ENCODE measurements at places on chromosomes 1 and 21. TPM values are rescaled to one million over a fixed set of nuclear protein-coding genes. Genes with fewer than 3 reads are reported as not detected.
A peak's percentile ranks its signal among the peaks of the same experiment; 100 is the strongest.

OR2L2 gene
- not detected for total RNA-seq

- no peaks in the 10 kb centered on the region for H3K36me3 ChIP-seq
- no peaks in the 10 kb centered on the region for H3K4me1 ChIP-seq
- H3K27me3 ChIP-seq = no peaks in the 10 kb centered on the region
- no peak for DNase-seq
These were observed 96.7 kb upstream of the KLHDC7A start for GRCh38 chr1:18384059-18384458.

DNA sequence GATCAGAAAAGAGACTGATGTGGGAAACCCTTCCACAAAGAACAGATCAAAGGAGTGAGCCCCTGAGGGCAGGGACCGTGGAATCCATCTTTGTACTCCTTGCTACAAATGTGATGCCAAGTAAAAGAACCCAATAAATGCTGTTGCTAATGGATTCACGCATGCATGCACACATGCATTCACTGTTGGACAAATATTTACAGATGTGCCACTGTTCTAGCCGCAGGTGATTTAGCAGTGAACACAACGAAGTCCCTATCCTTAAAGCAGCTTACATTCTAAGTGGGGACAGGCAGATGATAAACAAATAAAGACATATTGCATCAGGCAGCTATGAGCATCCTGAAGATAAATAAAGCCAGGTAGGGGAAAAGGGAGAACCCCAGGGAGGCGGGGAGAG lies 67.8 kb downstream of the ITPKB start:
- no peak overlapping the region for H3K27ac ChIP-seq
- DNase-seq = no peak
- no peak overlapping the region for H3K4me3 ChIP-seq
- no peaks in the 10 kb centered on the region for H3K27me3 ChIP-seq
- no peaks in the 10 kb centered on the region for H3K4me1 ChIP-seq
- no peaks in the 10 kb centered on the region for H3K36me3 ChIP-seq

OR14K1 gene
- total RNA-seq = not detected

AMY1C gene
- not detected for total RNA-seq

DNA sequence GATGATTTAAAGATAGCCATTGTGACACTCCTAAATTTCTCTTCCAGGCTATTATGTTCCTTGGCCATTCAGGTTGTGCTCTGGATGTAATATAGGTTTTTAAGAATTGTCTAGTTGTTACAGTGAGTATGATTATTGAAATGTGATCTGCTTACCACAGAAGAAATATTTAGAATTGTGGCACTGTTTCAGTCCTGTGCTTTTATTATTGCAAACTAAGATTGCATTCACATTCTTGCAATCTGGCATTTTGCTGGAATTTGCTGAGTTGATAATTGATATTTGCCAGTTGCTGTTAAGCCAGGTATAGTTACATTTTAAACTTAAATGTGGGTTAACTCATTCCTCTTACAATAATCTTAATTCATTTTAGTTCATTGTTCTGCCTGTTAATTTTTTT lies 22.3 kb downstream of the EXO1 start:
- H3K4me1 ChIP-seq = no peaks in the 10 kb centered on the region
- no peak for DNase-seq
- no peak overlapping the region for H3K27ac ChIP-seq
- H3K27me3 ChIP-seq = no peaks in the 10 kb centered on the region
- no peaks in the 10 kb centered on the region for H3K36me3 ChIP-seq
- H3K4me3 ChIP-seq = no peak overlapping the region

DNA sequence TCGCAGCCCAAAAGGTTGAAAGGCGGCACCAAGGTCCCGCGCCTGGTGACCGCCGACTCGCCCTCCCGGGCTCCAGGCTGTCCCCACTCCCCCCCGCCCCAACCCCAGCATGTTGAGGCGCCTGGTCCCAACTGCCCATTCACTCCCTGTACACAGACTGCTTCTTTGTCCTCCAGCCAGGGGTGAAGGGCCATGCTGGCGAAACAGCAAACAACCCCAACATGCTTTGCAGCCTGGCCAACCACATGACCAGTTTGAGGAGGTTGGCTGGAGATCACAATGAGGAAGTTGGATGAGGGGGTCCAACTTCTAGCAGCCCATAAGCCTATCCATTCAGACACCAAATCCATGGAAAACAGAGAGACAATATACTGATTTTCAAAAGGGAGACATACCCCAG lies 13.5 kb downstream of the PDE9A start:
- no peaks in the 10 kb centered on the region for H3K27me3 ChIP-seq
- no peak overlapping the region for H3K4me3 ChIP-seq
- DNase-seq = no peak
- peaks cover 62% of the 10 kb centered on the region for H3K4me1 ChIP-seq

DNA sequence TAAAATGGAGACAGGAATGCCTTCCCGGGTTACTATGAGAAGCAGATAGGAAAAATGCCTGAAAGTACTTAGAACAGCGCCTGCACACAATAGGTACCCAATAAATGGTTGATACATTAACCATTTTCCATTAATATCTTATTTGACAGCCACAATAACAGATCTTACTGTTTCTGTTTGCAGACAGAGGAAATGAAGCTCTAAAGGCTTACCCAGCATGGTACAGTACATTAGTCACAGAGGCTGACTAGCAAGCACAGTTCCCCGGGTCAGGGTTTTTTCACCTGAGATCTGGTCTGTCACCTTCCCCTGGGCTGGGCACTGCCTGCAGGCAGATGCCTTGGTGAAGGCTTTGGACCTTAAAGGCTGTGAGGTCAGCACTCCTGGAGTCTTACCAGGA lies 2.9 kb downstream of the TRIM63 start:
- no peak for DNase-seq
- H3K4me1 ChIP-seq = no peaks in the 10 kb centered on the region
- no peaks in the 10 kb centered on the region for H3K36me3 ChIP-seq
- H3K27me3 ChIP-seq = no peaks in the 10 kb centered on the region
- H3K4me3 ChIP-seq = no peak overlapping the region

DNA sequence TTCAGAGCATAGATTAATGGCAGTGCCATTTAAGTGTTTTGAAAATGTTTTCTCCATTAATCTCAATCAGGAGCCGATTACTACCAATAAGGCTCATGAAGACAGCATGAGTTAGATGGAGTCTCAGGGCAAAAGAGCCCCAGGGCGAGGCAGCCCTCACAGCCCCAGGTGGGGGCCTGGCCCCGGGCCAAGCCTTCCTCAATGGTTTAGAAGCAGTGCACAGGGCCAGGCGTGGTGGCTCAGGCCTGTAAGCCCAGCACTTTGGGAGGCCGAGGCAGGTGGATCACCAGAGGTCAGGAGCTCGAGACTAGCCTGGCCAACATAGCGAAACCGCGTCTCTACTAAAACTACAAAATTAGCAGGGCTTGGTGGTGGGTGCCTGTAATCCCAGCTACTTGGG lies 348.1 kb upstream of the VAMP3 start:
- no peak overlapping the region for H3K27ac ChIP-seq
- H3K4me1 ChIP-seq = no peaks in the 10 kb centered on the region
- DNase-seq = no peak
- H3K36me3 ChIP-seq = no peaks in the 10 kb centered on the region

OLFML2B gene
- total RNA-seq = 6.7 TPM

GRCh38 chr1:5632814-5633213 lies 359.4 kb downstream of the NPHP4 start:
- DNase-seq = peak; percentile 68
- no peaks in the 10 kb centered on the region for H3K4me1 ChIP-seq

- peaks cover 100% of the 10 kb centered on the region for H3K4me1 ChIP-seq
- H3K27me3 ChIP-seq = no peaks in the 10 kb centered on the region
- DNase-seq = no peak
- peak overlapping the region; percentile 30 for H3K4me3 ChIP-seq
- no peaks in the 10 kb centered on the region for H3K36me3 ChIP-seq
These were observed 28.8 kb downstream of the SPSB1 start for GRCh38 chr1:9321480-9321849.

PLEKHM2 gene
- total RNA-seq = 46.1 TPM

CD5L gene
- not detected for total RNA-seq

DNA sequence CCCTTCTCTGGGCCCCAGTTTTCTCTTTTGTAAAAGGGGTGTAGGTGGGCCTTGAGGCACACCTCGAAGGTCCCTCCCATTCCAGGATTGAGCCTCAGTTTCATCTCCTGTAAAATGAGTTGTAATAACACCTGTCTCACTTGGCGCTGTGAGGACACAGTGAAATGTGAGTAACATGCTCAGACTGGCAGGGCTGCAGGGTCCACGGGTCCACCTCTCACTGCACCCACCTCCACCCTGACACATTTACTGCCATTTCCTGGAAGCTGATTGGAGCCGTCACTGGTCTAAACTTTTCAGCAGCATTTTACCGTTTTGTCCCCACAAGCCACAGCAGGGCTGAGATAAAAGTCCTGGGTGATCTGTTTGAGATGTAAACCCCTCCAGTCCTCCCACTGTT lies 398.0 kb downstream of the PTPRU start:
- no peak overlapping the region for H3K27ac ChIP-seq
- no peak overlapping the region for H3K4me3 ChIP-seq
- no peak for DNase-seq
- H3K36me3 ChIP-seq = no peaks in the 10 kb centered on the region
- no peaks in the 10 kb centered on the region for H3K4me1 ChIP-seq

GRCh38 chr1:36258960-36259344 lies 34.7 kb downstream of the THRAP3 start:
- peaks cover 56% of the 10 kb centered on the region for H3K4me1 ChIP-seq
- no peak for DNase-seq
- H3K27ac ChIP-seq = no peak overlapping the region

DNA sequence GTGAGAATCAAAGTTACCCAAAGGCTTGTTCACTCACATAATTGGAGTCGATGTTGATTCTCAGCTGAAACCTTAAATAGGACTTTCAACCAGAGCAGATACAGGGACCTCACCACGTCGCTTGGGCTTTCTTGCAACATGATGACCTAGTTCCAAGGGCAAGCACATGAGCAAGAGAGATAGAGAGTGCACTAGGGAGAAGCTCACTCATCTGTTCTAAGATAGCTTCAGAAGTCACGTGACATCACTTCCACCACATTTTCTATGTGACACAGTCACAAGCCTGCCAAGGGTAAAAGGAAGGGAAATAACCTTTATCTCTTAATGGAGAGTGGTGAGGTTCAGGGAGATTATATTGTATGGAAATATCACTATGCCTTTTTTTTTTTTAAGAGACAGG lies 470.1 kb upstream of the PLXNA2 start:
- no peak overlapping the region for H3K27ac ChIP-seq
- H3K36me3 ChIP-seq = no peaks in the 10 kb centered on the region
- no peak overlapping the region for H3K4me3 ChIP-seq
- H3K4me1 ChIP-seq = no peaks in the 10 kb centered on the region
- H3K27me3 ChIP-seq = no peaks in the 10 kb centered on the region

AXDND1 gene
- total RNA-seq = not detected

- peaks cover 60% of the 10 kb centered on the region for H3K4me1 ChIP-seq
- H3K36me3 ChIP-seq = no peaks in the 10 kb centered on the region
- DNase-seq = no peak
- H3K4me3 ChIP-seq = no peak overlapping the region
- peak overlapping the region; percentile 93 for H3K27ac ChIP-seq
These were observed 72.8 kb downstream of the MORN1 start for GRCh38 chr1:2318314-2319278.

DNA sequence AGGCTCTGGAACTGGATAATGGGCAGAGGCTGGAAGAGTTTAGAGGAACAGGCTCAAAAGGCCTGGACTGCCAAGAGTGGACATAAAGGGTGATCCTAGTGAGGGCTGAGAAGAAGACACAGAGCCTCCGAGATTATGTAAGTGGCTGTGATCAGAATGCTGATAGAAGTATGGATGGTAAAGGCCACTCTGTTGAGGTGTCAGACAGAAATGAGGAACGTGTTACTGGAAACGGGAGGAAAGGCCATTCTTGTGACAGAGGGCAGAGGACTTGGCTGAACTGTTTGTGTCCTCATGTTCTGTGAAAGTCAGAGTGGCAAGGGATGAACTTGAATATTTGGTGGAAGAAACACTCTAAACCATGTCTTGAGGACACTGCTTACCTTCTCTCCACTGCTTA lies 6.7 kb upstream of the ABCG1 start:
- no peak overlapping the region for H3K4me3 ChIP-seq
- H3K27ac ChIP-seq = no peak overlapping the region
- no peaks in the 10 kb centered on the region for H3K36me3 ChIP-seq
- H3K27me3 ChIP-seq = peaks cover 2% of the 10 kb centered on the region
- H3K4me1 ChIP-seq = peaks cover 3% of the 10 kb centered on the region
- DNase-seq = no peak

DNA sequence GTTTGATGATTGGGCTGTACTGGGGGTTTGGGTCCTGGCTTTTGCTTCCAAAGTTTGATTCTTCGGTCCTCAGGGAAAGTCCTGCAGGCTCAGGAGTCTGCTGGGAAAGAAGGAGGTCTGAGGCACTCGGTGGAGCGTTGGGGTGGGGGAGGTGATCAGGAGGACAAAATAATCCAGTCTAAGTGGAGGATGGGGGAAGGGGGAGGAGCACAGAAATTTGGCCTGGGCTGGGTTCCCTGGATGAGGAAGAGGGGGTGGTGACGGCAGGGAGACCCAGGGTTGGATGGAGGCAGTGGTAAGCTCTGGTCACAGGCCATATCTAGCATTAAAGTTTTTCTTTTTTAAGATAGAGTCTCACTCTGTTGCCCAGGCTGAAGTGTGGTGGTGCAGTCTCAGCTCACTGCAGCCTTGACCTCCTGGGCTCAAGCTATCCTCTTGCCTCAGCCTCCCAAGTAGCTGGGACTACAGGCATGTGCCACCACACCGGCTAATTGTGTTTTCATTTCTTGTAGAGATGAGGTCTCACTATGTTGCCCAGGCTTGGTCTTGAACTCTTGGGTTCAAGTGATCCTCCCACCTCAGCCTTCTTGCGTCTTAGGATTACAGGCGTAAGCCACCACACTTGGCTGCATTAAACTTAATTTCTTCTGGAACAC lies 6.8 kb downstream of the SH2D2A start:
- no peak overlapping the region for H3K4me3 ChIP-seq
- peaks cover 37% of the 10 kb centered on the region for H3K4me1 ChIP-seq
- DNase-seq = no peak
- H3K36me3 ChIP-seq = no peaks in the 10 kb centered on the region

DNA sequence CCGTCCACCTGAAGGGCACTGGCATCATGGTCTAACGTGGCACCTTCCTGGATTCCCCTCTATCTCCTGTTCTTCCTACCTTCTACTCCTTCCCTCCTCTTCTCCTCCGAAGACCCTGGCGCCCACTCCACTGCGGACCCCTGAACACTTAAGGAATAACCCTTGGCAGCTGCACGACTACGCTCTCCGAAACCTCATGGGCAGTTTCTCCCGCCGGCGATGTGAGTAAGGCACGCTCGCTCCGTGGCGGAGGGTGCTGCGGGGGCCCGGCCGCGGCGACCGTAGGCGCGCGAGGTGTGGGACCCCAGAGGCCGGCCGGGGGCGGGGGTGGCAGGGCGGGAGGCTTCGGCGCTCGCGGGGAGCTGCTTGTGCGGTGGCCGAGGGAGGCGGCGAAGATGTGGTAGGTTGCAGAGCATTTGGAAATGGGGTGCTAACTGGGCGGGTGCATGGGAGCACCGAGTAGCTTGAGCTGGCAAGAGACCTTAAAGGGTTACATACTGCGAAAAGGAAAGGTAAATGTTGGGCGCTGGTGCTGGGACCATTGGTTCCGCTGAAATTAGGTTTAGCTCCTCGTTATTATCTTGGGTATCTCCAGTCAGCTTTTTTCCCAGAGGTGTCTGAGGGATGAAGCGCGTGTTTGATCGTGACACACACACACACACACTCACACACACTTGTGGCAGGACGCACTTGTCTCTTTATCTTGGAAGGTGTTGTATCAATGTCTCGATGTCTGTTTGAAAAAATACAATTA lies 876 bp downstream of the LRRC7 start:
- peaks cover 40% of the 10 kb centered on the region for H3K4me1 ChIP-seq
- H3K27ac ChIP-seq = no peak overlapping the region
- H3K4me3 ChIP-seq = peak overlapping the region; percentile 60
- DNase-seq = no peak
- peaks cover 37% of the 10 kb centered on the region for H3K27me3 ChIP-seq

Measured in esophagus muscularis mucosa (tissue), 4 donors.